ENCODE measurements at places on chromosomes 1 and 21. TPM values are rescaled to one million over a fixed set of nuclear protein-coding genes. Genes with fewer than 3 reads are reported as not detected.

DNA sequence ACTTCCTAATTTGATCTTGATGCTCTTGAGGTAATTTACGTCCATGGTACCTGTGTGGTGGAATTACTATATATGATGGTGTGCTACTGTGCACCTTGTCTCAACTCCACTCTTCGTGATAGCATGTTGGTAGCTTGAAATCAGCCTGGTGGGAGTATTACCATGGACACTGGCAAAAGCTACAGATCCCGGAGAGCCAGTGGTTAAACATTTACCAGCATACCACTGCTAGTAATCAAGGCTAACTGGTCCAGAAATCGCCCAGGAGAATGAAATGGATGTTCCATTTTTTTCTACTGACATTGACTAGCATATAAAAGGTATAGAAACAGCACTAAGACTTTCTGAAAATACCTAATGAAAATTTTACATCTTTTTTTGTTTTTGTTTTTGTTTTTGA, 30.6 kb downstream of the ELK4 start:
- no peak for DNase-seq

DNA sequence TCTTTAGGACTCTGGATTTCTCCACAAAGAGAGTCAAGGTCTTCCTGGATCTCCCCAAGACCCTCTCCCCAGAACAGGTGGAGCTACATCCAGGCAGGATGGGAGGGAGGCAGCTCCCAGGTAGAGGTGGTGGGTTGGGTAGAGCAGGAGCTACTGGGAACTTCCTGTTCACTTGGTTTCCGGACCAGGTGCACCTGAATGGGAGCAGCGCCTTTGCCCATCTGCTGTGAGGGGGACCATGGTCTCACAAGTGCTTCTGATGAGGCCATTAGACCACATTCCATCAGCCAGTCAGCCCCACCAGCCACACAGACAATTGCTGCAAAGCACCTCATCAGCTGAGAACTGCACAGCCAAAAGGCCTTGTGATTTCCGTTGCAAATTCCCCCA, 188.8 kb downstream of the MATN1 start:
- peak; percentile 72 for DNase-seq

DNA sequence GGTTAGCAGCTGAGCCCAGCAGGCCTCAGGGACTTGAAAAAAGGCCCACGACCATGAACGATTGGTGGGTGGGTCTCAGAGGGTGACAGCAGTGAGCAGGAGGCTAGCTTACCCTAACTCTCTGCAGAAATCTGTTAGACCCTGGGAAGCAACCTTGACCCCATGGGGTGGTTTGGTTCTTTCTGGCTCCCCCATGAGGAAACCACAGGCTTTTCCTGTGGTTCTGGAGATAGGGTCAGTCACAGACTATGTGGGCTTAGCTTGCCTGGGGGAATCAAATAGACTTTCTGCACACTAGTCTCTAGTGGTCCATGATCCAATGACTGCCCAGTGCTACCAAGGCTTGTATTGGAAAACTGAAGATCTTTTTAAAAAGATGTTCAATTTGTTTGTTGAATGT, 118.1 kb downstream of the PLXNA2 start:
- DNase-seq: no peak

Gene KCNA3
- 0.90 TPM for total RNA-seq

GRCh38 chr1:24900985-24901781, 28.9 kb downstream of the RUNX3 start:
- DNase-seq: peak; percentile 45

- DNase-seq: no peak
These were observed 152.9 kb downstream of the ATP6V1G3 start for GRCh38 chr1:198387587-198387986.

Gene SDC3
- total RNA-seq: 53.4 TPM

- peak; percentile 95 for DNase-seq
These were observed 38.0 kb downstream of the ZBTB8OS start for GRCh38 chr1:32612189-32612881.

Measured in mesenteric fat pad (tissue), 1 donor.